Activated T-helper 1 cell treated with Interleukin-2 at 50 U/mL for 16 hours (primary cell): ENCODE measurements at places on chromosomes 5 and 9.

DNA sequence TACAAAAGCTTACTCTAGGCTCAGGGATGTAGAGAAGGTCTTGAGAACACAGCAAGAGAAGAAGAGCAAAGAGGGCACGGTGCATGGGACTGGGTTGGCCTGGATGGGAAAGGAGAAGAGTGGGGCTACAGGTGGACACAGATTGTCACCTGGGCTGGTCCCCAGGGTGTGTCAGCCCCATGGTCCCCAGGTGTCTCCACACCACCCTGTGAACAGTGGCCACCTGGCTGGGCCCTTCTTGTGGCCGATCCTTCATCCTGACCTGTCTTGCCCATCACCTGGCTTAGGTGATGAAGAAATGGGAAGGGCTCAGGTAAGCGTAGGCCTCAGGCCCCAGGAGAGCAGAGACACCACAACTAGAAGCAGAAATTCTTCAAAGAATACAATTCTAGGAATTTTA, 188.9 kb downstream of the TENT4A start:
- DNase-seq, result no peak

DNA sequence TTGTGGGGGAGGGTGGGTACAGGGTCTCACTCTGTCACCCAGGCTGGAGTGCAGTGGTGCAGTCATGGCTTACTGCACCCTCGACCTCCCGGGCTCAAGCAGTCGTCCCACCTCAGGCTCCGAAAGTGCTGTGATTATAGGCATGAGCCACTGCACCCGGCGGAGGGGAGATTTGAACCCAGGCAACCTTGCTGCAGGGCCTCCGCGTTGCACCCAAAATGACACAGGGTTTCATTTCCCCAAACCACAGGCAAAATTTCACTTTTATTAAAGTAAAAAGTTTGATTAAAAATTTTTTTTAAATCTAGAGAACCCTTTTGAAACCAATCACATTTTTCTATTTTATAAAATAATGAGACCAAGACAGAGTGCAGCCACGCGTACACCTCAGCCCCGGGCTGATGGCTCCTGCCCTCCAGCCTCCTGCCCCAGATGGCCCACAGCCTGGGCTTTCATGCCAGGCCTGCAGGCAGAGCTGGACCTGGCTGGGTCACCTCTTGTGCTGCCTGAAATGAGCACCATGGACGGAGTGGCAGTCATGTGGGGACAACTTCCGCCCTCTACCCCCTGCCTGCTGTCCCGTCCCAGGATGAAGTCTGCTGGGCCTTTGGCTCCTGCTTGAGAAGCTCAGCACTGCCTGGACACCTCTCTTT, 30.5 kb downstream of the USP20 start:
- no peak for DNase-seq

DNA sequence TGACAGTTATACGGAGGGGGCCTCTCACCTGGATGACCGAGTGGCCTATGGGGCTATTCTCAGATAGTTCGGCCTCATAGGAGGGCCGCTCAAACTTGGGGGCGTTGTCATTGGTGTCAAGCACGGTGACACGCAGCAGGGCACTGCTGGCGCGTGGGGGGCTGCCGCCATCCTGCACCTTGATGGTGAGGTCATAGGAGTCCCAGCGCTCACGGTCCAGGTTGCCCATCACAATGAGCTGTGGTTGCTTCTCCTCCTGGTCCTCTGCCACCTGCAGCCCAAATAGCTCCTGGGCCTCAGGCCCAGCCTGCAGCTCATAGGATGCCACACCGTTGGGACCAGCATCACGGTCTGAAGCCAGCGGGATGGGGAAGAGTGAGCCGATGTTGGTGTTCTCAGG, 9.7 kb downstream of the PCDH1 start:
- no peak for DNase-seq

GRCh38 chr5:90640484-90641059, 82.0 kb downstream of the ADGRV1 start:
- DNase-seq, result no peak

- no peak for DNase-seq
Measured at GRCh38 chr9:108831496-108832178, 24.1 kb downstream of the ACTL7B start.

DNA sequence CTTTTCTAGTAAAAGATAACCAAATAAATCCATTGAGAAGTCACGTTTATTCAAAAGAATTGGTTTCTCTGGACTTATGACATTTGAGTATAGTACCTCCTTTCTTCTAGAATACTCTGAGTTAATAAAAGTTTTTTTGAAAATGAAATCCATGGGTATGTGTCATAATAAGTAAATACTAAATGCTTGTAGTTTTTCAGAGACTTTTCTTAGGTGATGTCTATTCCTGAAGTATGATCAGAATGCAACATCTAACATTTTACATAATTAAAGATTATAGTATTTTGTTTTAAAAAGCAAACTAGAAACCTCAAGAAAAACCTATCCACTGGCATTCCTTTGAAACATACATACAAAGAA, 63.2 kb downstream of the NFIB start:
- no peak for DNase-seq

- DNase-seq, result no peak
Measured at GRCh38 chr9:21753523-21753922, 48.9 kb upstream of the MTAP start.

GRCh38 chr5:109485030-109485429, 75.3 kb upstream of the PJA2 start:
- DNase-seq, result no peak

DNA sequence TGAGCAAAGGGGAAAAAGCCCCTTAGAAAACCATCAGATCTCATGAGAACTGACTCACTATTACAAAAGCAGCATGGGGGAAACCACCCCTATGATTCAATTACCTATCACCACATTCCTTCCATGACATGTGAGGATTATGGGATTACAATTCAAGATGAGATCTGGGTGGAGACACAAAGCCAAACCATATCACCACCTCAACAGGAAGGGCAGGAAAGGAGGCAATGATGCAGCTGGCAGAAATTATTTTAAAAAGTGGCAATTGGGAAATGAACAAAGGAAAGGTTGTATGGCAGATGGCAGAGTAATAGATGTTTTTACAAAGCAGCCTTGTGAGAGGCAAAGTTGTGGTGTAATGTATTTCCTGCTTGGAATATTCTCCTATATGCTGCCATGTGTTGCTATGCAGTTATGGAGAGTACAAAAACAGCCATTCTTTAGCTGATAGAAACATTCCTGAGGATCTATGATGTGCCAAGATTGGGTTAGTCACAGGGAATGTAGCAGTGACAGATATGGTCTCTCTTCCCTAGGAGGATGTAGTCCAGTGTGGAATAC, 138.8 kb downstream of the SMC2 start:
- DNase-seq, result no peak

DNA sequence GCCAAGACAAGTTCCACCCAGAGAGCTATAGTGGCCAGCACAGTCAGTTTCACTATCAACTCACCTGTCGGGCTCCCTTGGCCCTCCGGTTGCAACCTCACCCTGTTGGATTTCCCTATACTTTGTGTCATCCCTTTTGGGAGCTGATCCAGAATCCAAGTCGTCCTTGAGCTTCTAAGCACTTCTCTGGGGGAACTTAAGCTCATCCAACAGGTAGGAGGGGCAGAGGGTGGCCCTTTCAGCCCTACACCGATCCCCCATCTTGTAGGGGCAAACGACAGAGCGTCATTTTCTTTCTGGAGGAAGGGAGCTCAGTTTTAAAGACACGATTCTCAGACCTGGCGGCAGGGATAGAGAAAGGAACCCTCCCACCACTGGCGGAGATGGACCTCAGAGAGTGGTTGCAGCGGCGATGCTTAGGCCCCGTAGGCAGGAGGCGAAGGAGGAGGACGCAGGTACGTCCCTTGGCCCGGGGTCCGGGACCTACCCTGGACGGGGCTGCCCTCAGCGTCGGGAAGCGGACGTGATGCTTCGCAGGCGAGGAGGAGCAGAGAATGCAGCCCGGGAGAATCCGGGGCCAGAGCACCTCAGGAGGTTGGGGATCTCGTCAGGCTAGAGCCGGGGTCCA, 519 bp downstream of the ZER1 start:
- DNase-seq, result no peak

GRCh38 chr5:168637793-168638192, 58.6 kb upstream of the PANK3 start:
- DNase-seq, result no peak

DNA sequence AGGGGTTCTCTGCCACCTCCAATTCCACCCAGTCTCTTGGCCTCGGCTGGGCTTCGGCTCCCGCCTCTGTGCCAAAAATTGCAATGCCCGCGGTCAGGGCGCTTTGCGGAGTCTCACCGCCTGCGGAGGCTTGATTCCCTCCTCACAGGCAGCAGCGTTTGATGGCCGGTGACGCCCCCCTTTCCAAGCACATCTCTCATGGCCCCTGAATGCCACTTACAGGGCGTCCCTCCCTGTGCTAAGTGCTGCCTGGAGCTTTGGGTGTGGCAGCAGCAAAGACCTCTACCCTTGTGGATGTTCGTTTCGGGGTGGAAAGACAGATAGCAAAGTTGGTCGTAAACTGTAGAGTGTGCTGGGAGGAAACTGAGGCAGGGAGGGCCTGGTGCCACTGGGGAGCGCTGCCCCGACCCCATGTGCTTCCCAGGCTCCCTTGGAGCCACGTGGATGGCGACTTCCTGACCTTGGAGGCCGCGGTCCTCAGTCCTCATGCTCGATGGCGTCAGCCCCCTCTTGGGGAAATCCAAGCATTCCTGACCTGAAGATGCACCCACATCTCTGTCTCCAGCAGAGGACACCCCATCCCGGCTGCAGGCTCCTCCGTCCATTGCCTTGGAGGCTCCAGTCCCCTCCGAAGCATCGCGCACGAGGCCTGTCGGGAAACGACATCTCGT, 249.2 kb upstream of the IRX4 start:
- no peak for DNase-seq

DNA sequence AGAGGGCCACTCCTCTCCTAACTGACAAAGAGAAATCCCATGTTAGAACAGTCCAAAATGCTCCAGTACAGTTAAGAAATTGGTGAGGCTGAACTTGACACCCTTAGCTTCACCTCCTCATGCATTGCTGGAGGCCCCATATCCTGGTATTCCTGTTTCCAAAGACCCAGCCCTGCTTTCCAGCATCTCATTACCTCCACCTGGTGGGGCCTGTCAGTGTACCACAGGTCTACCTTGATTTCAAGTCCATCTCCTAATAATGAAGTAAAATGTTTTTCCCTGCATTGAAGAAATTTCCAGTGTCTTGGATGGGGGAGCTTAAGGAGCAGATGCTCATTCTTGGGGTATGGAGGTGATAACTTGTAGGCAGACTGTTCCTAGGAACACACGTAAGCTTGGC, 70.6 kb upstream of the S1PR3 start:
- no peak for DNase-seq

DNA sequence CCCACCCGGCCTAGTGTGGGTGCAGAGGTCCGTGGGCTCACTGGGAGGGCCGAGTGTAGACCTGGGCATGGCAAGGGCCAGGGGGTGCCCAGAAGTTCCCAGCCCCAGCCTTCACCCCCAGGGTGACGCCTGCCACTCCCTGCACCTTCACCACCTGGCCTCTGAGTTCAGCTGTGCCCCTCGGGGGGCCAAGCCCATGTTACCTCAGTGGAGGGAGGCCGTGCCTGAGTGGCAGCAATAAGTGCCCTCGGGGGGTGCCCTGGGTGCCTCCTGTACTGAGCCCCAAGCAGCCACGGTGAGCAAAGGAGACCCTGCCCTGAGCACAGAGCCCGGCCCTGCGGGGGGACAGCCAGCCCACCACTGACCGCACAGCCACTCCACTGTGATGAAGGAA, 10.3 kb upstream of the FCN2 start:
- DNase-seq, result no peak

DNA sequence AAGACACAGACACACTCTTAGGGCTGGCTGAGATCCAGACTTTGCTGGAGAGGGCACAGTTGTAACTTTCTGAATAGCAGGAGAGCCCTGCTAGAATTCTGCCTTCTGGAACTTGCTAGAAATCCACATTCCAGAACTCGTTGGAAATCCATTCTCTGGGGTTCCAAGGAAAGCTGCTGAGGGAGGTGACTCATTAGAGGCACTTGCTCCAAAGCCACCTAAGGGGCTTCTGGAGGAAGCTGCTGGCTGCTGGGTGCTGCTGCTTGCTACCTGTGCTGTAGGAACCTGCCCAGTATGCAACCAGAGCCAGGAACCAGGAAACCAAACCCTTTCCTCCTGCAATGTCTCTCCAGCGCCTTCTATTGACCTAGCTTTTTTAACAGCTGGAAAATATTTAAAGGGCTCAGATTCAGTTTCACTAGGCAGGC, 4.1 kb upstream of the TLE4 start:
- DNase-seq, result no peak

- no peak for DNase-seq
Measured at GRCh38 chr5:120037451-120037850, 408.1 kb downstream of the FAM170A start.

DNA sequence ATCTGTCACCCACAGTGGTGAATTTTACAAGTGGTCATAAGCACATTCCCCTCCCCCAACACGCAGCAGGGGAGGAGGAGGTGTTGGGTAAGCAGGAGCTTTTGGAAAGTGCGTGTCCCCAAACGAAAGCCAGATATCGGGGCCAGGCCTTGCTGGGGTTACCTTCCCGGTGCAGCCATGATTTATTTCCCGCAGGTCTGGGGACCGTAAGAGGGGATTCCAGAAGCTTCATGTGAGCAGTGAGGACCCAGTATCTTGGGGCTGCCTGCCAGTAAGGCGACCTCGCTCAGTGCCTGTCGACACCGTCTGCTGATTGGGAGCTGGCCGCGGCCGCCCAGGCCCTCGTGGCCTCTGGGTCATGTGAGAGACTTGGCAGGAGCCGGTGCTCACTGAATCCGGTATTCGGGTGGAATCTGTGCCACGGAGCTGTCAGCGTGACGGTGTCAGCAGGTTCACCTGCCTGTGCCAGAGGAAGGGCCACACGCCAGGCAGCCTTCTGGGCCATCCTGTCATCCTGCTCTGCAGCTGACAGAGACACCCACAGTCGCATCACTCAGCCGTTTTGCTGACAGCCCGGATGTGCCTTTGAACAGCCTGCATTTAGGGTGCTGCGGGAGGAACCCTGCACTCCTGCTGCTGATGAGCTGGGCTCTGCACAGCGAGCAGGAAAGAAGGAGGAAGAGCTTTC, 37.3 kb downstream of the SEC61B start:
- peak; percentile 7 for DNase-seq

DNA sequence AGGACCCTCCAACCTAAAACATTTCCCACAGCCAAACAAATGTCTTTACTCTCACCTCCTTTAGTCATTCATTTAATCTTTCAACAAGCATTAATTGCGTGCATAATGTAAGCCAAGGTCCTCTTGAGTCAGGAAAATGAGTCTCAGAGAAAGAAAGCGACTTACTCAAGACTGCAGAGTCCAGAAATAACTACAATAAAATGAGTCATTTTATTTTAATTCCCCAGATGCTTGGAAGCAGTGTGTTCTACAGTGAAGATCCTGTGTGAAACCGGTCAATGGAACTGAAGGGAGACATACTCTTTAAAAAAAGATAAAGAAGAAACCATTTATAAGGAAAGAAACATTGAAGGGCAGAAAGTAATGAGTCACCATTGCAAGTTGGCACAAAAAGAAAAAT, 513.7 kb downstream of the CDK5RAP2 start:
- no peak for DNase-seq

GRCh38 chr9:132672413-132672690, 2.1 kb downstream of the GTF3C4 start:
- no peak for DNase-seq
